HTR-8/SVneo (cell line): ENCODE measurements at places on chromosomes 2 and 18.
A peak's percentile ranks its signal among the peaks of the same experiment; 100 is the strongest.

- DNase-seq: no peak
Measured at GRCh38 chr2:69989441-69990105, 28.1 kb upstream of the ASPRV1 start.

GRCh38 chr2:43853141-43854081, 14.6 kb downstream of the ABCG8 start:
- DNase-seq: no peak

DNA sequence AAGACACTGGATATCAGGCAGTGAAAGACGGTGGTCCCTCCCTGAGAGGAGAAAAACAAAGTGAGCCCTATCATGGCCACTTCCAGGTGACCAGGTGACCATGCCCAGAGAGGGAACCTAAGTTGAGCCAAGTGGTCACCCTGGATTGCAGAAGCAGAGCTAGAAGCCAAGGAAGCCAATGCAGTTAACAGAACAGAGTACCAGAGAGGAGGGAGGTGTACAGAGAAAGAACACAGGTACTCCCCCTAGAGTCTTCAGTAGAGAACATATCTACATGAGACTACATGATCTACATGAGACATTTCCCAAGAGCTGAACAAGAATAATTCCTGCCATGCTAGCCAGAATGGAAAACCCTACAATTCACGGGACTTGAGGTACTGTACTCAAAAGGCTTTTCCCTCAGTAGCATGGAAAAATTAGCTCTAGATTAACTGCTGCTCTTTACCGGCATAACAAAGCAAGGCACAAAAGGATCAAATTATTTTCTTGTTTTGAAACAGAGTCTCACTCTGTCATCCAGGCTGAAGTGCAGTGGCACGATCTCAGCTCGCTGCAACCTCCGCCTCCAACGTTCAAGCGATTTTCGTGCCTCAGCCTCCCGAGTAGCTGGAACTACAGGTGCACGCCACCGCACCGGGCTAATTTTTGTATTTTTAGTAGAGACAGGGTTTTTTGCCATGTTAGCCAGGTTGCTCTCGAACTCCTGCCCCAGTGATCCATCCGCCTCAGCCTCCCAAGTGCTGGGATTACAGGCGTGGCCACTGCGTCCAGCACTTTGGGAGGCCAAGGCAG, 23.5 kb downstream of the ROCK2 start:
- DNase-seq: no peak

GRCh38 chr2:126715576-126716406, 59.8 kb downstream of the GYPC start:
- DNase-seq: no peak

GRCh38 chr2:110993557-110994231, 127.0 kb upstream of the BCL2L11 start:
- DNase-seq: no peak

- no peak for DNase-seq
Measured at GRCh38 chr2:188819792-188820191, 154.4 kb upstream of the COL3A1 start.

- no peak for DNase-seq
Measured at GRCh38 chr2:1032030-1032429, 81.4 kb downstream of the SNTG2 start.

DNA sequence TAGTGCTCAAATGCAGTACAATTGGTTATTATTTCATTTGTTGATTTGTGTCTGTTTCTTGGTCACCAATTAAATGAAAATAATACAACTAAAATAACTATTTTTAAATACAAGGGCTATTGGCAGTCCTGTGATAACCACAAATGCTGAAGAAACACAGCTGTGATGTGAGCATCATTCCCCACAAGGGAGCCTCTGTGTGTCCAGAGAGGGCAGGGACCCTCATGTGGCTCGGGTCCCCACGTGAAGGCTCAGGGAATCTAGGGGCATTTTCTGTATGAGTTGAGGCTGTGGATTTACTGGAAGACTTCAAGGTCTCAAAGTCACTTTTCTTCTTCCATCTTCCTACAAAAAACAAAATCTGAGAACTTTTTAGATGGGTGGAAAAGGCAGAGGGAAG, 316.1 kb upstream of the RAB12 start:
- no peak for DNase-seq

DNA sequence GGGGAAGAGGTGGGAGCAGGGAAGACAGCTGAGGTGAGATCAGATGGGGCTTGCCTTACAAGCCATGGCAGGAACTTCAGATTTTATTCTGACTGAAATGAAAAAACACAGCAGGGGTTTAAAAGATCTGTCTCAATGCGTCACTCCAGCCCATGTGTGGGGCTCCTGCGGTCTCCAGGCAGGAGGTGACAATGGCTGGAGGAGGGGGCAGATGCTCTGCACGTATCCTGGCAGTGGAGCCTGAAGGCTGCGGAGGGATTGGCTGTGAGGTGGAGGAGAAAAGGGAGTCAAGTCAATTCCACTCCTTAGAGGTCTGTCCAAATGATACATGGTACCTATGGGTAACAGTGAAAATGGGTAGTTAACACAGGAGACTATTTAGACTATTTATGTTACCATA, 40.5 kb upstream of the KIDINS220 start:
- no peak for DNase-seq

DNA sequence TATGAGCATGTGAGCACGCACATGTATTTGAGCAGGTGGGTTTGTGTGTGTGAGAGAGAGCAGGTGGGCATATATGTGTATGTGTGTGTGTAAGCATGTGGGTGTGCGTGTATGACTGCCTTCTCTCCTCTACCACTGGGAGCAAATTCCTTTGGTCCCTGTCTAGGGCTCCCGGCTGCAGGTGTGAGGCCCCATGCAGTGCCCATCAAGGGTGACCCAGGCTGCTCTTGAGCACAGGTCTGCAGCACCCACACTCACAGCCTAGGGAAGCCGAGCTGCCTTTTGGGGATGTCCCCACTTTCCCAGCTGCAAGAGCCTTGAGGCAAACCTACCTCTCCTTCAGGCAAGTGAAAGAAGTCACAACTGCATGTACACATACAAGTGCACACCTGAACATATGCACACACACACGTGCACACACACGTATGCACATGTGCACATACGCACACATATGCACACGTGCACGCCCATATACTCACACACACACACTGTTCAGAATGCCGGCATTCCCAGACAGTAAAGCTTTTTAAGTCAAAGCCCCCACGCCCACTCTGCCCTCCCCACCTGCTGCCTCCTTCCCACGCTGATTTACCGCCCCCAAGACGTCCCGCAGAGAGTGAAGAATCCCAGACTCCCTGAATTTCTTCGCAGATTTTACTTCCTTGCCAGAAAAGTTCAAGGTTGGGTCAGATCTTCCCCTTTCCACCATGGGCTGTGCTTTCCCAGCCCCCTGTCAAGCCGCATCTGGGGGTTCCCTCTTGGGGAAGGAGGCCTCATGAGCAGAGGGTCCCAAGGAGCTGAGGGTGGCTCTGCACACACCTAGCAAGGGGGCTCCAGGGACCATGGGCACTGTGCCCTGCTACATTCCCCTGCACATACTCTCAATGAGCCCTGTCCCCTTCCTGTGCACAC, 170.6 kb downstream of the TWIST2 start:
- DNase-seq: no peak

DNA sequence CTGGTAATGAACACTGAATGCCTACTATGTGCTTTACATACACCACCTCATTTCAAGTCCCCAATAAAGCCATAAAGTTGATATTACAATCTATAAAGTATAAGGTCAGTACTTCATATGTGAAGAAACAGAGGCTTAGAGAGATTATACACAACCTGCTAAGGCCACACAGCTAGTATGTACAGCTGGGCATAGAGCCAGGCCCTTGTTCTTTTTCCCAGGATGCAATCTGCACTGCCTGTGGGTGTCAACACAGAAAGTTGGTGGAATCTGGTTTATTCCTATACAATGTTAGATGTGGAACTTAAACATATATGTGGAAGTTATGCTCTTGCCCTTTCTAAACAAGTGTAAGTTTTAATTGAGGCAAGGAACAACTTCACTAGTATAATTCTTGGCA, 32.8 kb downstream of the INSIG2 start:
- no peak for DNase-seq

GRCh38 chr2:183607995-183608394, 483.8 kb downstream of the NUP35 start:
- DNase-seq: no peak

- no peak for DNase-seq
Measured at GRCh38 chr2:170143045-170143717, 34.8 kb upstream of the MYO3B start.

DNA sequence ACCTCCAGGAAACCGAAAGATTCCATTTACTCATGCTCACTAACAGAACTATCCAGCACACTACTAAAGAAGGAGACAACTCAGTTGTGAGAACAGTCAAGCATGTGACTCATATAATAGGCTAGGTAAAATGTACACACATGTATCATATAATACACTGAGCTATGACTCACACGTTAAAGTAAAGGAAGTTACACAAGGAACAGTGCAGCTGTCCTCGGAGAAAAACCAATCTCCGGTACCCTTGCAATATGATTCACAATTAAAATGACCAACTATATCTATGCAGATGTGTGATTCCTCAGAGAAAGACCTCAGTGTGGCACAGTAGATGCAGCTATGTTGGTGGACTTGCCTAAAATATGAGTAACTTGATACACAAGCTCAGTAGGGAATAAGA, 76.5 kb downstream of the STRN start:
- peak; percentile 83 for DNase-seq

GRCh38 chr2:55106148-55106547, 55.9 kb upstream of the RTN4 start:
- DNase-seq: no peak

DNA sequence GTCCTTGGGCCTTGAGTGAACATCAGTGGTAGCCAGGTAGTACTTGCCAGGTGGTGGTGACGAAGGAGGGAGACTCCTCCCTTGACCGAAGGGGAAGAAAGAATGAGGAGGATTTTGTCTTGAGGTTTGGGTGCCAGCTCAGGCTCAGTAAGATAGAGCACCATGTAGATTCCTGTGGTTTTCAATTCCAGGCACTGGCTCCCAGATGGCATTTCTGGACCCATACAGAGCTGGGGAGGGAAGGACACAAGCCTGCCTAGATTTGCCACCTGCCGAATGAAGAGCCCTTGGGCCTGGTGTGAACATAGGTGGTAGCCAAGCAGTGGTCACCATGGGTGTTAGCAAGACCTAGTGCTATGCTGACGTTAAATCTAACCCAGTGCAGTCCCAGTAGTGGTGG, 108.8 kb upstream of the UBE2E3 start:
- no peak for DNase-seq

DNA sequence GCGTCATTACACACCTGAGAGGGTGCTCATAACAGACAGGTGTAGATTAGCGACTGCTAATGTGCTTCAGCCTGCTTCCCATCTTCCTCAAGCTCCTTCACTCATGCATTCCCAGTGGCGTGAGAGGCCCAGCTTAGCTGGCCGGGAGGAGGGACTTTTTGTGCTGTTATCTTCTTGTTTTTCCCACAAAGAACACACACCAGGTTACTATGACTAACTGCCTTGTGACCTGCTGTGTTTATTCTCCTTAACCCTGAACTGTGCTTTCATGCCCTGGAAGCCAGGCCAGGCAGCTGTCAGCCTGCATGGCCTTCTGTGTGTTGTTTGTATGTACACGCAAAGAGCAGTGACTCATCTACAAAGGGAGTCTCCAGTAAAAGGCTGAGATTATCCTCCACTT, 143.8 kb downstream of the PIEZO2 start:
- no peak for DNase-seq

- no peak for DNase-seq
Measured at GRCh38 chr2:188353282-188353681, 61.6 kb downstream of the GULP1 start.

- DNase-seq: peak; percentile 27
Measured at GRCh38 chr2:225270861-225271260, 128.6 kb upstream of the NYAP2 start.

DNA sequence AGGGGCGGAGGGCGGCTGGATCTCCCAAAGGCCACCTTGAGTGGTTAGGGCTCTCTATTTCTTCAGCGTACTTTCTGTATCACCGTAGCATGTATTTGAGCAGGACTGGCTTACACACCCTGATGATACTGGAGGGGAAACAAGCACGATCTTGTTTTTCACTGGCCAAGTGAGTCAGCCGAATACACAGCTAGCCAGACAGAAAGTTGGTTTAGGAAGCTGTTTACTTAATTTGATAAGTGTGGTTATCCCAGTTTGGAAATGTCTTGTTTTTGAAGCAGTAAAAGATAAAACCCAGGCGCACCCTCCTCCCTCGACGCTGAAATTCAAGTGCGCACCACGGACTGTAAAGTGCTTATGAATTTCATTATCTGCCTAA, 582 bp downstream of the RIOK3 start:
- no peak for DNase-seq

- no peak for DNase-seq
Measured at GRCh38 chr2:240578110-240578450, 8.5 kb upstream of the CAPN10 start.

DNA sequence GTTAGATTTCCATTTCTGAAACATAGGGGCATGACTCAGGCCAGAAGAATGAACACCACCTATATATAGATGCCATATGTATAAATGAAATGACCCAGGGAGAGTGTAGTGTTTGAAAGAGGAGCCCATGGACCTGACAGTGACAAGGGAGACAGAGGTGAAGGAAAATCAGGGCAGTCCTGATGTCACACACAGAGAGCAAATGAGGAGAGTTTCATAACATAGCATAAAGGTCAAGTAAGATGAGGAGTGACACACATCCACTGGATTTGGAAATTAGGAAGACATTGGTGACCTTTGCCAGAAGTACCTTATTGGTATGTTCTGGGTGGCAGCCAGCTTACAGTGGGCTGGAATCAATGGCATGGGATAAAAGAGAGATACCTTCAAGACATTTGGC, 276.7 kb downstream of the ZNF385B start:
- DNase-seq: no peak

- no peak for DNase-seq
Measured at GRCh38 chr2:36539631-36540030, 58.3 kb downstream of the FEZ2 start.

GRCh38 chr2:151363709-151364108, 6.3 kb downstream of the TNFAIP6 start:
- no peak for DNase-seq

- no peak for DNase-seq
Measured at GRCh38 chr2:55838653-55839052, 84.9 kb downstream of the EFEMP1 start.

- DNase-seq: no peak
Measured at GRCh38 chr18:44859751-44860439, 179.2 kb downstream of the SETBP1 start.

- DNase-seq: no peak
Measured at GRCh38 chr2:124888431-124888830, 863.3 kb downstream of the CNTNAP5 start.
